ENCODE measurements at places on chromosomes 3 and 15. TPM values are rescaled to one million over a fixed set of nuclear protein-coding genes. Genes with fewer than 3 reads are reported as not detected.
A peak's percentile ranks its signal among the peaks of the same experiment; 100 is the strongest.

The CPEB1 gene
- polyA plus RNA-seq: 1.5 TPM

The CX3CR1 gene
- 2.8 TPM for polyA plus RNA-seq

The CFAP100 gene
- 0.45 TPM for polyA plus RNA-seq

The SLC49A4 gene
- polyA plus RNA-seq: 14.3 TPM

The SHF gene
- 13.4 TPM for polyA plus RNA-seq

DNA sequence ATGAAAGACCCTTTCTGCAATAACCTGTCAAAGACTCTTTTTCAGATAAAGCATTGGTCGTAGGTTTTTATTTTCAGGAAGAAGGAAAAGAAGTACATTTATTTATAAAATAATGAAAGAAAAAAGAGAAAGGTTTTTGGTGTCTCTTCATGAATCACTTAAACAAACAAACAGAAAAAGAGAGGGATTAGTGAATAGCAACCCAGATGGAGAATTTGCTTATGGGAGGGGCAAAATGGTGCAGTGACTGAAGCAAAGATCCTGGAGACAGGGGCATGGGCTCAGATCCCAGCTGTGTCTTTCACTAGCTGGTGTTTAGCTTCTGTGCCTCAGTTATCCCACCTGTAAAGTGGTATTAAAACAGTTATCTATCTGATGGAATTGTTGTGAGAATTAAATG, 78.6 kb upstream of the PFN2 start:
- H3K4me3 ChIP-seq: no peak overlapping the region
- peaks cover 8% of the 10 kb centered on the region for H3K27me3 ChIP-seq
- no peak for DNase-seq
- no peaks in the 10 kb centered on the region for H3K4me1 ChIP-seq
- no peak overlapping the region for H3K27ac ChIP-seq
- H3K36me3 ChIP-seq: no peaks in the 10 kb centered on the region

GRCh38 chr15:56524915-56525314, 60.0 kb upstream of the MNS1 start:
- H3K27ac ChIP-seq: no peak overlapping the region
- H3K36me3 ChIP-seq: no peaks in the 10 kb centered on the region
- H3K27me3 ChIP-seq: no peaks in the 10 kb centered on the region
- no peak overlapping the region for H3K4me3 ChIP-seq
- H3K4me1 ChIP-seq: no peaks in the 10 kb centered on the region

DNA sequence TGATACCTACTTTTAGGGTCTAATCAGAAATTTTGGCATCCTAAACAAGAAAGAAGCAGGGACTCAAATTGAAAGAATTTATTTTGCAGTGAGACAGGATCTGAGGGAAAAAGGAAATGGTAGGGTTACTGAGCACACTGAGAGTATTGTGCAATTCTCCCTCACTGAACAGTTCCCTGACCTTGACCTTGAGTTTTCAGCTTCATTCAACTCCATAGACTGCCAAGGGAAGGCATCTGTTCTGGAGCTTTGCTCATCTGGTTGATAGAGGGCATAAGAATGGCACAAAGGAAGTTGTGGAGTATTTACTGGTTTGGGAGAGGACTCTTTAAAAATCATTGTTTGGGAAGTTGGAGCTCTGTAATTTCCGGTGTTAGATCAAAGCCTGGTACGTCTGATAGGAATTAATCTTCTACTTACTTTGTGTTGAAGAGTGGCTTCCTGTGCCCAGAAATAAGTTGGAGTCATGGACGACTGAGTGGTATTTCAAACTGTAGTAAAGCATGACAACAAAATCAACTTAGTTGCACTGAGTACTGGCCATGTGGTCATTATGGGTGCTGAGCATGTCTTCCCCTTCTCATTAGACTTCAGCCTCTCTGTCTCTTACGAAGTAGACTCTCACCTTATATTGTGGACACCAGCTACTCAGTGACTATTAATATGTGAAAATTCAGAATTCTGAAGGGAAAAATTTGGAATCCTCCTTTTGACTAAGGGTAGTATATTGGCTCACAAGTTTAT, 40.8 kb downstream of the CLDN1 start:
- no peak for DNase-seq
- H3K4me1 ChIP-seq: no peaks in the 10 kb centered on the region
- no peaks in the 10 kb centered on the region for H3K27me3 ChIP-seq
- H3K36me3 ChIP-seq: no peaks in the 10 kb centered on the region
- no peak overlapping the region for H3K27ac ChIP-seq

GRCh38 chr15:91854639-91854990, 1.1 kb downstream of the SLCO3A1 start:
- peaks cover 3% of the 10 kb centered on the region for H3K4me1 ChIP-seq
- peak overlapping the region; percentile 24 for H3K4me3 ChIP-seq
- H3K27ac ChIP-seq: no peak overlapping the region
- peaks cover 30% of the 10 kb centered on the region for H3K27me3 ChIP-seq
- no peaks in the 10 kb centered on the region for H3K36me3 ChIP-seq
- DNase-seq: no peak

GRCh38 chr15:89058876-89059405, 29.3 kb upstream of the ABHD2 start:
- H3K4me1 ChIP-seq: no peaks in the 10 kb centered on the region
- H3K4me3 ChIP-seq: no peak overlapping the region
- H3K27ac ChIP-seq: no peak overlapping the region
- no peaks in the 10 kb centered on the region for H3K36me3 ChIP-seq
- no peak for DNase-seq
- H3K27me3 ChIP-seq: no peaks in the 10 kb centered on the region

GRCh38 chr15:69643476-69643875, 190.9 kb downstream of the RPLP1 start:
- H3K4me1 ChIP-seq: no peaks in the 10 kb centered on the region
- H3K27me3 ChIP-seq: peaks cover 21% of the 10 kb centered on the region
- H3K36me3 ChIP-seq: no peaks in the 10 kb centered on the region
- H3K4me3 ChIP-seq: no peak overlapping the region

- H3K4me1 ChIP-seq: no peaks in the 10 kb centered on the region
- H3K27me3 ChIP-seq: peaks cover 3% of the 10 kb centered on the region
- DNase-seq: no peak
- H3K27ac ChIP-seq: no peak overlapping the region
- no peaks in the 10 kb centered on the region for H3K36me3 ChIP-seq
Measured at GRCh38 chr3:107392549-107393165, 15.4 kb downstream of the CCDC54 start.

DNA sequence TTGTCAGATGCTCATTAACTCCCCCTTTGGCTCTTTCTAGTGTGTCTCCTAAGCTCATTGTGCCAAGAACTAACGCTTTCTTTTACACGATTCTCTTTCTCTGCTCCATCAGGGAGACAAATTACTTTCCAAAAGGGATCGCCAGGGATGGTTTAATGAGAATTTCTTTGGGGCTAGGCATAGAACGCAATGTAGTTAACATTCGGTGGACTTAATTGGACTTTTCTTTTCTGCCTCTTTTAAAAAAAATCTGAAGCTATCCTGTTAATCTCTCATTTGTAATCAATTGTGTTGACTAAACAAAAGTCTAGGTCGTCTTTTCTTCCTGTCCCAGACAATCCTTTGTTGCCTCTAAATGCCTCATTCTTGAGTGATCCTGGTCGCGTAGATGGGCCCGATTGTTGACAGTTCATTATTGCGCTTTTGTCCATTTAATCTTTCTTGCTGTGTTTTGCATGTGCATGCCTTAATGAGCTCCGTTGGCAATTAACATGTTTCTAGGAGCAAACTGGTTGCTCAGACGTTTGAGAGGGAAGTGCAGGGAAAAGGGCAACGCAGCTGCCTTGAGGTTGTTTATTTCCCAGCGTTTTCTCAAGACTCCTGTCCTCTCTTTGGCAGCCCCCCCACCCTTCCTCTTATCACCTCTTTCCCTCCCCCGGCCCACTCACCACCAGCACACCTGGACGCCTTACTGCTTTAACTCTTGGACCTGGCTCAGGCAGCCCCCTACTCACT, 7.8 kb downstream of the FEZF2 start:
- no peak overlapping the region for H3K27ac ChIP-seq
- no peaks in the 10 kb centered on the region for H3K4me1 ChIP-seq
- H3K27me3 ChIP-seq: peaks cover 83% of the 10 kb centered on the region
- no peak for DNase-seq
- H3K4me3 ChIP-seq: no peak overlapping the region

- no peak overlapping the region for H3K4me3 ChIP-seq
- DNase-seq: no peak
- no peaks in the 10 kb centered on the region for H3K27me3 ChIP-seq
- no peak overlapping the region for H3K27ac ChIP-seq
Measured at GRCh38 chr3:73602170-73602569, 22.6 kb downstream of the PDZRN3 start.

- no peaks in the 10 kb centered on the region for H3K4me1 ChIP-seq
- H3K27me3 ChIP-seq: no peaks in the 10 kb centered on the region
Measured at GRCh38 chr3:112807685-112808084, 39.0 kb downstream of the CD200R1L start.

DNA sequence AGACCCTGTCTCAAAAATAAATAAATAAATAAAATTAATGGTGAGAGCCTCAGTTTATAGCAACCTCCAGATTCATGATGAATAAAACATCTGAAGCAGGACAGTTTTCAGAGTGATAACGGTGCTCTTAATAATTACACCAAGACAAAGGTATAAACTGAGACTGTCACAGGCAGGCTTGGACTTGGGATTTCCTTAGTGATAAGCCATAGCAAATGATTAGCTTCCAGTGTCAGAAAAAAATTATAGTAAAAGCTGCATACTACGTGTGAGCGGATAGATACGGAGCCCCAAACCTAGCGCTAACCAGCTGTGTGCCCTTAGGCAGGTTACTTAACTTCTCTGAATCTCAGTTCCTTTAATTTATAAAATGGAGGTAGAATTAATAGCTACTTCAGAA, 21.5 kb downstream of the LIPH start:
- no peaks in the 10 kb centered on the region for H3K36me3 ChIP-seq
- no peak overlapping the region for H3K4me3 ChIP-seq
- peaks cover 10% of the 10 kb centered on the region for H3K4me1 ChIP-seq
- H3K27ac ChIP-seq: peak overlapping the region; percentile 44
- H3K27me3 ChIP-seq: no peaks in the 10 kb centered on the region

- H3K4me3 ChIP-seq: no peak overlapping the region
- no peak overlapping the region for H3K27ac ChIP-seq
- H3K27me3 ChIP-seq: peaks cover 2% of the 10 kb centered on the region
- H3K4me1 ChIP-seq: no peaks in the 10 kb centered on the region
- H3K36me3 ChIP-seq: no peaks in the 10 kb centered on the region
Measured at GRCh38 chr15:93213281-93213680, 124.3 kb upstream of the RGMA start.

- H3K36me3 ChIP-seq: no peaks in the 10 kb centered on the region
- no peak for DNase-seq
- H3K4me1 ChIP-seq: no peaks in the 10 kb centered on the region
- H3K4me3 ChIP-seq: peak overlapping the region; percentile 27
Measured at GRCh38 chr3:112639455-112640225, 1.3 kb downstream of the CCDC80 start.

- H3K4me3 ChIP-seq: no peak overlapping the region
- H3K4me1 ChIP-seq: peaks cover 42% of the 10 kb centered on the region
- H3K36me3 ChIP-seq: peaks cover 35% of the 10 kb centered on the region
- no peak overlapping the region for H3K27ac ChIP-seq
- DNase-seq: no peak
Measured at GRCh38 chr15:40937762-40938535, 8.8 kb downstream of the DLL4 start.

DNA sequence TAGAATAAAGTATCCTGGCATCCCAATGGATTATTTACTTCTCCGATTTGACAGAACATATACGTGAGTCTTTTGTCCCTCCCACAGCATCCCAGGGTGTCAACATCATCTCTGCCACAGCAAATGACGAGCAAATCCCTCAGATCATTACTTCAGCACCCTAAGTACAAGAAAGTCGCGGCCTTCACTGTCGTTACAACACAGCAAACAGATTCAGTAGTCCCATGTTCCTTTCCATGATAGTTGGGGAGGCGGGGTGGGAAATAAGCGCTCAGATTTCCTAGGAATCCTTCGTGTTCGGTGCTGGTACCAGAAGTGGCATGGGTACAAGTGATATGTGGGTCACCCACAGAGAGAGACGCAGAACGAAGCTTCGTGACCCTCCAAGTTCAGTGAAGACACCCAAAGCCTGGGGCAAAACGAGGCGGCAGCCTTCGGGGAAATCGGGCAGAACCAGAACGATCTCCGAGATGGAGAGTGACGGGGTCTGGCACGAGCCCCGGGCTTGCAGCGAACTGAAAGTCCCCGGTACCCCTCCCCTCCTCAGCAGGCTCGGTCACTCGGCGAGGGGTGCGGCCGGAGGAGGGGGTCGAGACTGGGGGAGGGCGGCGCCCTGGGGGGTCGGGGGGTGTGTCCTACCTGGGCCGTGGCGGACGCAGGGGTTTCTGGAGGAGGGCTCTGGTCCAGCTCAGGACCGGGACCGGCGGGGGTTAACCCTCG, 619 bp downstream of the TTBK2 start:
- H3K4me1 ChIP-seq: no peaks in the 10 kb centered on the region
- H3K27ac ChIP-seq: peak overlapping the region; percentile 62
- H3K4me3 ChIP-seq: peak overlapping the region; percentile 70
- no peaks in the 10 kb centered on the region for H3K27me3 ChIP-seq
- H3K36me3 ChIP-seq: no peaks in the 10 kb centered on the region

DNA sequence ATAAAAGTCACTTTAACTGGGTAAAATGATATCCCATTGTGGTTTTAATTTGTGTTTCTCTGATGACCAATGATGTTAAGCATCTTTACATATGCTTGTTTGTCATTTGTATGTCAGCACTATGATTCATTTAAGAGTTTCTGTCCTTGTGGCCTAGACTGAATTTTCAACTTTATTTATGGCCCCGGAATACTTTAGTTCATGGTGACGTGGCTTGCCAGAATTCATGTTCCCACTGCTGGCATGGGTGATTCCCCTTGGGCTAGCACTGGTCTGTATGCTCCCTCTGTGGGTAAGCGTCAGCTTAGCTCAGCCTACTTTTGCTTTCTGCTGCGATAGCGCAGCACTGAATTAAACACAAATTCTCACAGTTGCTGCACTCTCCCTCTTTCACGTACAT, 436.3 kb upstream of the SGO1 start:
- no peaks in the 10 kb centered on the region for H3K36me3 ChIP-seq
- H3K27me3 ChIP-seq: no peaks in the 10 kb centered on the region
- H3K4me3 ChIP-seq: no peak overlapping the region
- no peak for DNase-seq
- H3K27ac ChIP-seq: no peak overlapping the region

GRCh38 chr15:79157631-79158592, 67.3 kb upstream of the RASGRF1 start:
- no peaks in the 10 kb centered on the region for H3K36me3 ChIP-seq
- DNase-seq: no peak
- H3K27ac ChIP-seq: no peak overlapping the region
- peaks cover 5% of the 10 kb centered on the region for H3K27me3 ChIP-seq
- no peaks in the 10 kb centered on the region for H3K4me1 ChIP-seq
- no peak overlapping the region for H3K4me3 ChIP-seq

GRCh38 chr3:107756649-107757048, 233.9 kb downstream of the BBX start:
- no peak overlapping the region for H3K4me3 ChIP-seq
- peaks cover 10% of the 10 kb centered on the region for H3K36me3 ChIP-seq
- H3K4me1 ChIP-seq: no peaks in the 10 kb centered on the region
- DNase-seq: no peak
- no peak overlapping the region for H3K27ac ChIP-seq
- H3K27me3 ChIP-seq: no peaks in the 10 kb centered on the region

DNA sequence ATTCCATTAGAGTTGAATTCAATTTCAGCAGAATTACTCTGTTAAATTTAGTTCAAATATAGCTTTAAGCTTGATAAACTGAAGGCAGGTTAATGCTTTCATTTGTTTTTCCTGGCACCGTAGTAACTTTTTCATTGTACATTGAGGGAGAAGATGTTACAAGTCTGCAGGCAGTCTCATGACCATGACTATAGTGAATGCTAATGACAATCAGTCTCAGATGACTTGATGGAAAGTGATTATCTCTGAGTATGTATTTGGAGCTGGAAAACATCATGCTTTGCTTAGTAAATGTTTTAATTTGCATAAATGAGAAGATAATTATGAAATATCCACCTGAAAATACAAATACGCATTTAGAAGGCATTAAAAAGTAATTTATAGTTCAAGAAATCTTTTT, 16.0 kb upstream of the RNF7 start:
- no peaks in the 10 kb centered on the region for H3K36me3 ChIP-seq
- no peaks in the 10 kb centered on the region for H3K27me3 ChIP-seq
- no peaks in the 10 kb centered on the region for H3K4me1 ChIP-seq
- H3K27ac ChIP-seq: no peak overlapping the region
- no peak for DNase-seq
- no peak overlapping the region for H3K4me3 ChIP-seq

Measured in large intestine (tissue), 12 donors.